ENCODE measurements at places on chromosomes 6 and 20.
A peak's percentile ranks its signal among the peaks of the same experiment; 100 is the strongest.

- DNase-seq, result no peak
Observed at GRCh38 chr20:63442100-63442493, 30.4 kb downstream of the KCNQ2 start.

- DNase-seq, result peak; percentile 86
Observed at GRCh38 chr20:41395667-41396664, 29.3 kb upstream of the EMILIN3 start.

DNA sequence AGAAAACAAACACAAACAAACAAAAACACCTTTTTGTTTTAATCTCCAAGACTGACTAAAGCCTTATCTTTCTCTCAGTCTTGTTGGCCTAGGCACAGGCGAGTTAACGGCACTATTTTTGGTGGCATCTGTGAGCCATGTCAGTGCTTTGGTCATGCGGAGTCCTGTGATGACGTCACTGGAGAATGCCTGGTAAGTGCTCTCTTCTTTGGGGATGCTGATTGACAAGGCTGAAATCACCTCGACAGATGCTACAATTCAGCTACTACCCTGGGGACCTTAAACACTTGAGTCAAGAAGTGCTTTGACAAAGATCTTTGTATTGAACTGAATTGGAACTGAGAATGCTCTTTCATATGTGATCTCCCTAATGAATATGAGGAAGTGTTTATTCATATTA, 384.1 kb downstream of the LAMA2 start:
- no peak for DNase-seq

- no peak for DNase-seq
Observed at GRCh38 chr20:50510706-50511542, 741 bp downstream of the PTPN1 start.

DNA sequence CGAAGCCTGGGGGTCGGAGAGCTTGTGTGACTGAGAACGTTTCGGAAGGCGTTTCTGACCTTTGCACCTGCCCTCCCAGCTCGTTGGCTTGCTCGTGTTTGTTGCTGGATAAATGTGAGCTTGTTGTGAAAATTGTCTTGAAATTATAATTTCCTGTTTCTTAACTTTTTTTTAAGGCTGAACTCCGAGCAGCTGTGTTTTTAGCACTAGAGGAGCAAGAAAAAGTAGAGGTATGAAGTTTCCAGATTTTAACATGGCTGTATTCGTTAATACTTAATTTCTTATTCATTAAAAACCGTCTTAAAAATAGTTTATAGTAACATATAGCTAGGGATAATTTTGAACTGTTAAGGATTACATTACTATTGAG, 672 bp downstream of the CEP43 start:
- no peak for DNase-seq

- DNase-seq, result no peak
Observed at GRCh38 chr6:37260040-37260439, 2.1 kb upstream of the TMEM217 start.

DNA sequence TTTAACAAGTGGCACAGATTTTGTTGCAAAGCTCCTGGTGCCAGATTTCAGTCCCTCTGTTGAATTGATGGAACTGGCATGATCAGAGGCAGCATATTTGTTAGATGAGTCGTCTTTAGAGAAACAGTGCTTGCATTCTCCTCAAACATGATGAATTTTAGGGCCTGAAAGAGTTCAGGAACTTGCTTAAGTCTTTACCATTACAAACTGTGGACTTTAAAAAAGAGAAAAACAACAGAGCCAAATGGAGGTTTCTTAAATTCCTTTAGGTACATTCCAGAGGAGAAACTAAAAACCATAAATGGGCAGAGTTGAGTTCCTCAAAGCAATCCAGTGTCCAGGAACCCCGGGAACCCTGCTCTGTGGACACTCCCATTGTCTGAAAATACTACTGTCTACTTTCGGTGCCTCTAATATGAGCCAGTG, 2.5 kb downstream of the GTF2H5 start:
- no peak for DNase-seq

DNA sequence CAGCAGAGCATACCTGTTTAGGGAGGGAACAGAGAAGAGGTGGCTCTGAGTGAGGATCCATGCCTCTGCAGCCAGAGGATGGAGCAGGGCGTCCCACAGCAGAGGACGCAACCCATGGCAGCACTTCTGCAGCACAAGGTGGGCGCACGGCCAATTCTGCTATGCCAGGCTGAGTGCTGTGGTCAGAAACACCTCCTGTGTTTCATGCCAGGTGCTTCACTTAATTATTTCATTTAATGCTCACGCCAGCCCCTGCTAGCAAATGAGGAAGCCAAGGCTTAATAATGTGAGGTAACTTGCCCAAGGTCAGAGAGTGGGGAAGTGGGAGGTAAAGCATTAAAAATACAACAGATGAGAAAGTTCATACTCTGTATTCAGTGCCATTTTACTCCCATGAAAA, 68.5 kb upstream of the PTGIS start:
- no peak for DNase-seq

- no peak for DNase-seq
Observed at GRCh38 chr20:21388566-21388965, 8.8 kb downstream of the NKX2-4 start.

- no peak for DNase-seq
Observed at GRCh38 chr6:97423190-97423589, 140.2 kb upstream of the MMS22L start.

- DNase-seq, result no peak
Observed at GRCh38 chr6:47678739-47679138, 19.6 kb upstream of the ADGRF4 start.

GRCh38 chr6:45892696-45893245, 122.9 kb downstream of the CLIC5 start:
- DNase-seq, result no peak

- no peak for DNase-seq
Observed at GRCh38 chr20:34185766-34186620, 55.2 kb upstream of the ASIP start.

DNA sequence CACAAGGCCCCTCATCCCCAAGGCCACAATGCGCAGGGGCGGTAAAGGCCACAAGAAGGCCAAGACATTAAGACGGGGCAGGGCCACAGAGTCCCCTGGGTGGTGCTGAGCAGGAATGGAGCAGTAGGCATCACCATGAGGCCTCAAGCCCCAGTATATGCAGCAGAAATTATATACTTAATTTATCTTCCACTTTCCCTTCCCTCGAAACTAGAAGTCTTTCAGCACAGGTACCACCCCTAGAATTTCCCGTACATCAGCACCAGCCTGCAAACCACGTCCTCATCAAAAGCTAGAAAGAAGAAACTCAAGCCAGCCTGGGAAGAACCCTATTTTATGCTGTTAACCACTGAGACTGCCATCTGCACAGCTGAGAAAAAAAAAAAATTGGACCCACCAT, 89.4 kb downstream of the PLG start:
- no peak for DNase-seq

- DNase-seq, result no peak
Observed at GRCh38 chr6:29552512-29553051, 7.0 kb downstream of the UBD start.

DNA sequence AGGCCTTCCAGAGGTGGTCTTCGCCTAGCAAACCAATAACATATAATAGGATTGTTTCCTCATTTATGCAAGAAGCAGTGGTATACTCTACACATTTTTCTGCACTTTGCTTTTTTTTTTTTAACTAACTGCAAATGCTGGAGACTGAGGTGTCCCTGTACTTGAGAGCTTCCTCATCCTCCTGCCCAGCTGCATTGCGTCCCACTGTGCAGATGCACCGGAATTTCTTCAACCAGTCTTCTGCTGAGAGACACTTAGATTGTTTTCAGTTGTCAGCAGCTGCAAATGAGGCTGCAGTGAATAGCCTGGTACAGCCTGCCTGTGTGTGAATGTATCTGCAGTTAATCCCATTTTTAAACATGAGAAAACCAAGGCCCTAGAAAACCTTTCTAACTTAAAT, 11.5 kb downstream of the FGD2 start:
- DNase-seq, result peak; percentile 4

- DNase-seq, result no peak
Observed at GRCh38 chr20:57920971-57921370, 211.2 kb upstream of the PMEPA1 start.

- no peak for DNase-seq
Observed at GRCh38 chr6:99745651-99746050, 139.0 kb downstream of the PRDM13 start.
